ENCODE measurements at places on chromosomes 4 and X.

GRCh38 chrX:129585691-129586090 is 45.6 kb downstream of the OCRL start:
- DNase-seq = no peak

GRCh38 chr4:118816538-118817177 is 19.3 kb downstream of the SEC24D start:
- DNase-seq = no peak

GRCh38 chr4:111991163-111991562 is 154.1 kb upstream of the FAM241A start:
- no peak for DNase-seq

DNA sequence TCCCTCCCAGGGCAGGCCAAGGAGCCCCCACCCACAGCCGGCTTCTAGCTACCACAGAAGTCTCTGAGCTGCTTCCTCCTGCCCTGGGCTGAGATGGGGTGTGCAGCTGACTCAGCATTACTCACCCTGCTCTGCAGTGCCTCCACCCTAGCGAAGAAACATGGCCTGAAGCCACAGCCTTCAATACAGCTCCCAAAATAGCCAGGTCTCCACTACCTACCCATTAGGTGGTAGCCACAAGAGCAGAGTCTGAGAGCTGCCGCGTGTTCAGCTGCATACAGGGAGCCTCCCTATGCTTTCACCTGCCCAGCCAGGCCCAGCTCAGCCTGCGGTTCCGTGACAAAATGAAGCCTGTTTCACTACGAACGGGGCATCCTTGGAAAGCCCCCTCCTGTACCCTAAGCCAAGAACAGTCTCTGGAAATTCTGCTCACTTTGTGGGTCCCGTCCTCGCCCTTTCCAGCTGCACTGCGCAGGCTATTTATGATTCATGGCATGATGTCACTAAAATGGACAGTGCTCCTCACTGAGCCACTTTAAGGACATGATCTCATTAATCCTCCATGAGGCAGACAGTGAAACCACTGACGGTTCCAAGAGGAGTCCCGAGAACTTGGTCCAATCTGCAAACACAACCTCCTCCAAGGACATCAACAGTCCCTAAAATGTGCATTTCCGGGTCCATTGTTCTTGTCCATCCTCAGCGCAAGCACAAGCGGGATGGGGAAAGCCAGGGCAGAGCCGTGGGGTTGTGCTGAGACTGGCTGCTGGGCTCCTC is 20.2 kb downstream of the WDR1 start:
- no peak for DNase-seq

GRCh38 chr4:84916227-84916626 is 50.3 kb downstream of the WDFY3 start:
- no peak for DNase-seq

DNA sequence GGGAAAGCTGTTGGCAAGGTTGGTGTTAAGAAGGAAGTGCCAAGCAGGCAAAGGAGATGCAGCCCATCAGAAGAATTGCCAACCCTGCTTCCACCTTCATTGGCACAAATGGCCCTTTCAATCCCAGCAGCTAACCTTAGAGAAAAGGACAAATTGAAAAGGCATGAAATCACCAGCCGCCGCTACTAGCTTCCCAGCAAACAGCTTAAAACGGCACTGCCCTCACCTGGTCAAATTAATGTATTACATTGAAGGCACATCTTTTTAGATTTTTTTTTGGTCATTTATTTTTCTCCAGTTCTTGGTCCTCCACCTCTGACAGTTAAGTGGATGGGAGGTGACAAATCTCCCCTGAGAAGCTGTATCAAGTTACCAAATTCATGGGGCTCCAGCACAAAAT is 51.0 kb upstream of the NHSL2 start:
- no peak for DNase-seq

GRCh38 chr4:182917182-182918043 is at the start of gene DCTD:
Gene DCTD (minus strand): TSS chr4:182917386. CDS start chr4:182915568, 1,818 bp downstream.
- no peak for DNase-seq

DNA sequence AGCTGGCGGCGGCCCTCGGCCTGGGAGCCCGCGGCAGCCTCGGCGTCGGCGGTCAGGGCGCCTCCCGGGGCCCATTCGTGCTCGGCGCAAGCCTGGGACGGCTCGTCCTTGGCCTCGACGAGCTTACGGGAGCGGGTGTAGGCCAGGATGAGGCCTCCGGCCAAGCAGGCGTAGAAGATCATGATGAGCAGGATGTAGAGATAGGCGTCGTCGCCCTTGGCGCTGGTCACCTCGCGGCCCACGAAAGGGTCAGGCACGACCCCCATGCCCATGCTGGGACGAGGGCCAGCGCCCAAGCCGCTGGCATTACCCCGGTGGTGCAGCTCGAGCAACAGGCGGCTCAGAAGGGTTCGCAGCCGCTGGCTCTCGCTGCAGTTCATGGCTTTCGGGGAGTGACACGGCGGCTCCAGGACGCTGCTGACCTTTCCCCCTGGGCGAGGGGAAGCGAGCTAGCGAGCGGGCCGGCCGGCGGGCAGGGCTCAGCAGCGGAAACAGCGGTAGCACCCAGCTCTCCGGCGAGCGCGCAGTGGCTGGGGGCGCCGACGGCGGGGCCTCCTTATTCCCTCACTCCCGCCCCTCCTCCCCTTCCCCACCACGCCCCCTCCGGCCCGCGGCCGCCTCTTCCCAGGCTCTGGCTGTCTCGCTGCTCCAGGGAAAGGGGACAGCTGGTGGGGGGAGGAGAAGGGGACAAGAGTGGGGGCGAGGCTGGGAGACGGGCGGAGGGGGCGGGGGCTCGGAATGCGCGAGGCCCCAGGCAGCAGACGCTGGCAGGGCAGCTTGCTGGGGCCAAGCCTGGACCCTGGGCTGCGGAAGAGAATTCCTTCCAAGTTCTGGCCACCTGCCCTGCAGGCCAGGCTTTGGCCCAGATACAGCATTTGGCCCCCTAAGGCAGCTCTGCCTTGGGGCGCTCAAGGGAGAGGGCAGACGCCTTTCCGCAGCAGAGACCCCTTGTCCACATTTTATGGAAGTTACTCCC is at the start of gene KCNE5:
TSS of gene KCNE5 (minus strand) at position 532 of the 976 bp plus-strand sequence. CDS start at position 380, 152 bp downstream.
- DNase-seq = no peak

DNA sequence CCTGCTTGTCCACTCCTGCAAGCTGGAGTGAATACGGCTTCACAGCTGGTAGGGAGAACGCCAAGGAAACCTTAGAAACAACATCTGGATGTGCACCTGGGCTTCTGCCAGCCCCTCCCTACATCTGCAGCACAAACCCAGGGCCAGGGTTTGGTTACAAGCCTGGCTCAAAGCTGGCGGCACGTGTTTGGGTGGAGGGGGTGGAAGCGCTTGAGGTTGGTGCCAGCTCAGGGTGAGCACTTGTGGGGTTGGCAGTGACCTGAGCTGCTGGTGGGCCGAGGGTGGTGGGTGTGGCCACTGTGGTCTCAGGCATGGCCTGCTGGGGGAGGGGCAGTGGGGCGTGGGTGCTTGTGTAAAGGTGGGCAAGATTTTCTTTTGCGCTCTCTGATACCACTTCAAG is 15.6 kb downstream of the ELF4 start:
- no peak for DNase-seq

DNA sequence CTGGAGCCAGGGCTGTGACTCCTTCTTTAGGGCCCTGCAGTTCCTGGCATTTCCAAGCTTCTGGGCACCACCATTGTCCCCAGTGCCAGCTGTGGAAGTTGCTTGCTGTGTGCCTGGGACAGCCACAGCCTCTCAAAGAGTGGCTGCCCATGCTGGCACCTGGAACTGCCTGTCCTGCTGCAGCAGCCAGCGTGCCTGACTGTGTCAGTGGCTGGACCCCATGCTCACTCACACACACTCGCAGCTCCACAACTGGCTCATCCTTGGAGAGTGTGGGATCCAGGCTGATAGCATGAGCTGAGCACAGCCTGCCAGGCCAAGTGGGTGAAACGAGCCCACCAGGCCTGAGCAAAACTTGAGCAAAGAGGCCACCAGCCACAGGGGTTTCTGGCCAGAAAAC is 1107.6 kb downstream of the C4orf33 start:
- DNase-seq = no peak

GRCh38 chr4:153421941-153422340 is 44.2 kb upstream of the TMEM131L start:
- no peak for DNase-seq

DNA sequence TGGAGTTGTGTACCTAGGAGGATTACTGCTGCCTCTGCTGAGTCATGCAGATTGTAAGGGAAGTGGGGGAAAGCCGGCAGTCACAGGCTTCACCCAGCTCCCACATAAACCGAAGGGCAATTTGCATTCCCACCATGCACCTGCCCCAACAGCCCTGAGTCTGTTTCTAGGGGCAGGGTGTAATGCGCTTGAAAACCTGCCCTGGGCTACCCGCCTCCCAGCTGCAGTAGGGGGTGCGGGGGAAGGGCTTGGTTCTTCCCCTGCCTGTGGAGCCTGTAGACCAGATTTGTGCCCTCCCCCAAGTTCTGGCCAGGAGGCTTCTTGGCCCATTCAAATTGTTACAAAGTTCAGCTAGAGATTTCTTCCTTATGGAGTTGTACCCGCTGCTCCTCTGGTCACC is 269.2 kb upstream of the DDX53 start:
- DNase-seq = no peak

- no peak for DNase-seq
Observed at GRCh38 chr4:99669084-99669483, 11.5 kb upstream of the C4orf54 start.

DNA sequence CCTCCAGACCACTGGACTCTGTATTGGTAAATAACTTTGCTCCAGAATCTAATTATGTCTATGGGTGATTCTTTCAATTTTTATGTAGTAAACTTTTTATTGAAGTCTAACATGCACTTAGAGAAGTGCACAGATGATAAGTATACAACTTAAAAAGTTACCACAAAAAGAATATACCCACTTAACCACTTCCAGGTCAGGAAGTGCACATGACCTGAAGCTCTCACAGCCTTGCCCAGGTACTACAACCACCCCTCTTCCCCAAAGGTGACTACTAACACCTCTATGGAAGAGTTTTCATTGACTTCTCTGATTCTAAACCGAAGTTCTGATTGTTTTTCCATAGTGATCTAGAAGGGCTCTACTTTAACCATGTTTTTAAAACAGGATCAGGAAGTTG is 43.6 kb upstream of the SPRY1 start:
- no peak for DNase-seq

DNA sequence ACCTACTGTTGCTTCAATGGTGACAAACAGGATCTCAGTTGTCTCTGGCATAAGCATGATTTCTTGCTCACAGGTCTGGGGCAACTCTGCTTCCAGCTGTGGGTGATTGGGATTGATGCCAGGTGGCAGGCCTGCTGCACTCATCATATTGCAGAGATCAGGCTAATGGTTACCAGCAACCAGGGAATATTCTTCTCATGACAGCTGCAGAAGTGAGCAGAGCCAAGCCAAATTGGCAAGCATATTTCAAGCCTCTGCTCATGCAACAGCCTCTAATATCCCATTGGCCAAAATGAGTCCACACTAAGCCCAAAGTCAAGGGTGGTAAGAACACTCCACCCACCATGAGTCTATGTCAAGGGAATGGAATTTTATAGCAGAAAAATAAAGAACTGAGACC is 26.7 kb upstream of the TBC1D19 start:
- DNase-seq = no peak

DNA sequence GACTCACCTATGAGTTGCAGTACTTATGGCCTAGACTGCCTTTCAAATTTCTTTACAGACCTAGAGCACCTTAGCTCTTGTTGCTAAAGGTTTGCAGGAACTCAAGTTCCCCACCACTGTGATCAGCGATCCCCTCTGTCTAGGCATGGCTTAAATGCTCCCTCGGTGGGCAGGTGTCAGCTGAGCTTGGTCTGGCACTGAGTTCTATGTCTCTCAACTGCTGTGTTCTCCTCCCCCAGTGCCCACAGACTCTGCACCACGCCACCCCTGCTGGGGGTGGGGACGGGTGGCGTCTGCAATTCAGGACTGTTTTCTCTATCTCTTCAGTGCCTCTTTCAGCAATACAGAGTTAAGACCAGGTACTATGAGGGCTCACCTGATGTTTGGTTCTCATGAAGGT is 30.5 kb downstream of the TMEM271 start:
- no peak for DNase-seq

GRCh38 chr4:113979905-113980615 is 613 bp upstream of the ARSJ start:
- no peak for DNase-seq

DNA sequence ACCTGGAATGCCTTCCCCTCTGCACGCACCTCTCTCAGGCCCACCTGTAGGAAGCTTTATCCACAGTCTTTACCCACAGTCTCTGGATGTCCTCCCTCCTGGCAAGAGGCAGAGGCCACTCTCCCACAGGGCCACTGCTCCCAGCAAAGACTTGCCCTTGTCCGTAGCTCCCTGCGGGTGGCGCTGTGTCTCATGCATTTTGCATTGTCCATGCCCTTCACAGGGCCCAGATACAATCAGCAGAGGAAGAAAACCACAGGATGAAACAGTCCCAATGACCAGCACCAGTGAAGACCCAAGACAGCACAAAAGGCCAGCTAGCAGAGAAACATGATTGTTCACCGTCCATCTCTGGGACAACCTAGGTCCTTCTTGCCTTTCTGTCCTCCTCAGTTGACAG is 2.1 kb upstream of the NSG1 start:
- no peak for DNase-seq

DNA sequence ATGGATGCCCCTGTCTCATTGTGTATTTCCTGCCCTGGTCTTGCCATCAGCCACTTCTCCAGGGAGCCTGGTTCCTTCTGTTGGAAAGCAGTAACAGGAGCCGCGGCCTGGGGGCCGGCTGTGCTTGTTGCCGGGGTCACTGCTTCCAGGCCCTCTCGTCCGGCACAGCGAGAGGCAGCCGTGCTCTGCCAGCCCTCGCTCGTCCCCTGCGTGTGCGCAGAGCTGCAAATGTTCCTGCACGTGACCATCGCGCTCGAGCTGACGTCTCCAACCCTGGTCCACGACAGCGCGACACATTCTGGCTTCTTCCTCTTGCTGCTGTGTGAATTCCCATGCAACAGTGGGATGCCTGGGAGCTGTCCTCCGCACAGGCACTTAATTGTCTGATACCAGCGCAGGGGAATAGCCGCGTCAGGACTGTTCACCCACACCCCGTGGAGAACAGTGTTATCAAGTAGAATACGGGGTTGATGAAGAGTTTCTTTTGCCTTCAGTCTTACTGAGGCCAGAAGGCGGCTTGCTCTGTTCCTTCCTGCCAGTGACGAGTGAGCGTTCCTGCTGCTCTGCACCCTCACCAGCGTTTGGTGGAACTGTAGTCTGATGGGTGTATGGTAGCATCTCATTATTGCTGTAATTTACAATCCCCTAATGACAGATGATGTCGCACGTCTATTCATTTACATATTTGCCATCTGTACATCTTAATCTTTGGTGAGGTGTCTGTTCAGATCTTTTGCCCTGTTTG is 12.3 kb downstream of the PDE6B start:
- no peak for DNase-seq

GRCh38 chrX:140764401-140764919 is 54.9 kb downstream of the LINC00632 start:
- no peak for DNase-seq

GRCh38 chrX:153941336-153942252 is 2.8 kb downstream of the RENBP start:
- no peak for DNase-seq
